Stimulated activated CD4-positive, alpha-beta T cell treated with anti-CD3 and anti-CD28 coated beads, Interleukin-2, amount 100 ng/mL, for 4 hours (primary cell): ENCODE measurements at places on chromosomes 2 and 18.

DNA sequence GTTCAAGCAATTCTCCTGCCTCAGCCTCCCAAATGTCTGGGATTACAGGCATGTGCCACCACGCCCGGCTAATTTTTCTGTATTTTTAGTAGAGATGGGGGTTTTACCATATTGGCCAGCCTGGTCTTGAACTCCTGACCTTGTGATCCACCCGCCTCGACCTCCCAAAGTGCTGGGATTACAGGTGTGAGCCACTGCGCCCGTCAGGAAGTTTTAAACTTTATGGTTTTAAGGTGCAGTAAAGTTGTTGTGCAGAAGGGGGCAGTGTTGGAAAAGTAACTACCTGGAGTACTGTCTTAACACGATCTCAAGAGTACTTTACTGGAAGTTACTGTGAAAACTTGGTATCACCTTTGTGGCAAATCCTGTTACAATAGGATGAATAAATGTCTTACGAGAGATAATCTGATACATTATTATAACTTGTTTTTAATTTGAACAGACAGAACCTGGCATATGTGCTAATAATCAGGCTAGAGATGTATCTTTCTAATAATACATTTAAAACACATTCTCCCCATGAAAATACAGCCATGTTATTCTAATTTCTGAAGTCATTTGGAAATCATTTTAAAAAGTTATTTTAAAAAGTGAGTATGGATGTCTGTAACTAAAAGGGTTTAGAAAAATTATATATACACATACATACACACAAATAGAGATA lies 10.8 kb downstream of the SPDYA start:
- DNase-seq = peak; percentile 53

GRCh38 chr2:217467331-217467730 lies 535.5 kb downstream of the TNS1 start:
- DNase-seq = no peak

GRCh38 chr2:9703085-9703678 lies 72.4 kb upstream of the YWHAQ start:
- peak; percentile 66 for DNase-seq

- no peak for DNase-seq
These were observed 14.0 kb upstream of the MCFD2 start for GRCh38 chr2:46929612-46930011.

GRCh38 chr2:38808677-38809076 lies 30.7 kb downstream of the GEMIN6 start:
- no peak for DNase-seq

- DNase-seq = no peak
These were observed 616.7 kb upstream of the REG3G start for GRCh38 chr2:78408795-78409118.

DNA sequence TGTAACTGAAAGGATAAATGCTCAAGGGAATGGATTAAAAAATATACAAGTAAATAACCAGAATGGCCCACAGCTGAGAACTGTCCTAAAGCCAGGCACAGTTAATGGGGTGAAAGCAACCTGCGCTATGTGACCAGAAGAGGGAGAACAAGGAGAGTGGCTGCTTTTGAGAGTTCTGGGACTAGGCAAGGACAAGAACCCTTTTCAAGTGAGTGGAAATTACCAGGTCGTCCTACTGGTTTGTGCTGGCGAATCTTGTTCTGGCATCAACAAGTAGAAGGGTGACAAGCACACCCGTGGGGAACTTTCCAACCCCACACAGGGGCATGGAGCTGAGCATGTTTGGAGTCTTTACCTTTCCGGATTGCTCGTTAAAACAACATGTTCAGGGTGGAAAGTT lies 82.8 kb downstream of the TMEM17 start:
- DNase-seq = no peak

DNA sequence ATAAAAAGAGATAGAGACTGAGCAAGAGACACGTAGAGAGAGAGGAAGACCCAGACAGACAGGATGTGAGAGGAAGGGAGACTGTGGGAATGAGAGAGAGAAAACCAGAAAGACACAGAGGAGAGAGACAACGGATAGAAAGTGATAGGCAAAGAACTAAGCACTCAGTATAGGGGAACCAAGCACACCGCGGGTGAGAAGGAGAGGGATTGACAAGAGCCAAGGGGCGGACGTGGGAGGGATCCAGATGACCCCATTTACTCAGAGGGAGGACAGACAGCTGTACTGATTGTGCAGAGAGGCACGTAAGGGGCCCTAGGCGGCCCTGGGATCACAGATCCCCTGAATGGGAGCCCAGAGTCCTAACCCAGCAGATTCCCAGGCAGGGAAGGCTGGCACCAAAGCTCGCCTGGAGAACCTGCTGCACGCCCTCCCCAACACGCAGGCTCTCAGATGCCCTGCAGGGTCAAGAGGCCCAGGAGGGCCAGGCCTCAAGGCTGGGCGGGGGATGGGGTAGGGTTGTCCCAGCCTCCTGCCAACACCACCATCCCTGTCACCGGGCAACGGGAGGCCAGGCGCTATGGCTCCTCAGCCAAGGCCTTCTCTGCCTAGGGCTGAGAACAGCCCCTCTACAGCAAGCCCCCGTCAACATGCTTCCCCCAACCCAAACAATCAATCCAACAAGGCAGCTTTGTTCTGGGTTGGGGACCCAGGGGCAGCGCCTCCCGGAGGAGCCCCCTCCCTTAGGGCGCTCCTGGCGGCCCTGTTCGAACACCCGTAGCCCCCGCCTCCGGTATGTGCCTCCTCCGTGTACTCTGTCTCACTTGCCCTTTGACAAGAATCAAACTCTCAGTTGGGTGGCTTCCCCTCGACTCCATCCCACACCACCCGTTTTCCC lies 579 bp downstream of the LOXL3 start:
- no peak for DNase-seq

DNA sequence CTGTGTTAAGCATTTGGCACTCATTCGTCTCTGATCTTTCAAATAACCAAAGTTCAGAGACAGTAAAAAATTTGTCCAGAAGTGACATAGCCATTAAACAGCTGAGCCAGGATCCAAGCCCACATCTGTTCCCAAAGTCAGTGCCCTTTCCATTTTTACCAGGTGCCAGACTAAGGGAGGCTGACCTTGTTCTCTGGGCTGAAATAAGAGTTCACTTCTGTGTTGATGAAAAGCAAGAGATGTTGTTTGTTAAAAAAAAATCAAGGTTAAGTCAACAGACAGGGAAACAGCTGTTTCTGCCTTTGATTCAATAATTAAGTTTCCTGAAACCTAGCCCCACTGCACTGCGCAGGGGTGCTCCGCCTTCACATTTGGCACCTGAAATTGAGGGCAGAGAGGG lies 117.1 kb downstream of the PRKRA start:
- DNase-seq = no peak

DNA sequence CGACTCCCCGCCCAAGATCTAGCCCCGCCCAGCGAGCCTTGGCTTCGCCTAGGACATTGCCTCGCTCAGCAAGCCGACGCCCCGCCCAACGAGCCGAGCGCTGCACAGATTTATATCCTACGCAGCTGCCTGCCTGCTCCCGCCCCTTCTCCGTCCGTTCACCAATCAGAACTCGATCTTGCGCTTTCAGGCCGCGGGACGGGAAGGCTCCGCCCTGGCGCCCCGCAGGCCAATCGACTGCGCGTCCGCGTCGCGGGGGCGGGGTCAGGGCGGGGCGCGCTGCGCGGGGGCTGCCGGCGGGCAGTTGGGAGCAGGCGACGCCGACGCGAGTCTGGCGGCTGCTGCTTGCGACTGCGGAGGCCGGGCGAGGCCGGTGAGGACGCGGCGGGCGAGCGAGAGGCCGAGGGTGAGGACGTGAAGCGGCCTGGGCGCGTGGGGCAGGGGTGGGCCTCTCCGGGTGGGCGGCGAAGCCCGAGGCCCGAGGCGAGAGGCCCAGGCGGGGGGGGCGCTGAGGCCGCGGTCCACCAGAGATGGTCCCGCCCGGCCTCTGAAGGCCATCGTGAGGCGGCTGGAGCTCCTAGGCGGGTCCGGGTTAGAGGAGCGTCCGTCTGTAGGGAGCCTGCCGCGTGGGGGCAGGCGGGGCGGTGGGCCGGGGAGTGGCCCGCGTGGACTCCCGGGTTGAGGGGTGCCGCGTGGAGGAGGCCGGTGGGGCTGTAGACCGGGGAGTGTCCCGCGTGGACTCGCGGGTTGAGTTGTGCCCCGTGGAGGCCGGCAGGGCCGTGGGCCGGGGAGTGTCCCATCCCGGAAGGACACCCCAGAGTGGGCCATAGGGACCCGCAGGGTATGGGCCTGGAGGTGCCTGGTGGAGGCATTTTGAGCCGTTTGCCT lies at the start of gene FARP2:
FARP2 (plus strand) TSS at position 303 of the 888 bp plus-strand sequence. CDS start 16,823 bp downstream, outside the sequence.
- DNase-seq = peak; percentile 98

DNA sequence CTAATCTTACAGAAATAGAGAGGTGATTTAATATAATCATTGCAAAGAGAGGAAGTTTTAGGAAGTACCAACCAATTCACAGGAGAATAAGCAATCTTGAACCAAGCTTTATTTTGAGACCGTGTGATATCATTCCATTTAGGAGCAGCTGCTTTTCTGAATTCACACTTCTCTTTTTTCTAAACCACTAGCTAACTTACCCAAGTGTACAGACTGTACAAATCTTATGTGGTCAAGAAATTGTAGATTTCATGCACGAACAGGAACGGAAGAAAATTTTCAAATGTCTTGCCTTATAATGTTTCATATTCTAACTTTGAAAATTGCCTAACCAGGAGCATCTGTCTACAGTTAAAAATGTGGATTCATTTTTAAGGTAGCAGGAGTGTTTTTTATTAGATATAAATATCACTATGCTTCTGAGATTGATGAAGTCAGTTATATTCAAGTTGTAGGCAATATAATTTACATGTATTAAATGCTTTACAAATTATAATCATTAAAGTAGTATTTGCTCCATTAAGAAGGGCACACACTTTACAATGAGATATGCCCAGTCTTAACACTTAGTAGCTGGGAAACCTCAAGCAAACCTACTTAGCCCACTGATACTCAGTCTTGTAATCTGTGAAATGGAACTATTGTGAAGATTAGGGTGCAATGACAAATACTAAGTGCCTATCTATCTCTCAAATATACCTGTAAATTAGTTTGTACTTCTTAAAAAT lies 302.2 kb upstream of the STON1 start:
- DNase-seq = no peak

GRCh38 chr2:160731415-160731814 lies 237.8 kb upstream of the RBMS1 start:
- no peak for DNase-seq

- DNase-seq = no peak
These were observed 140.7 kb downstream of the LDLRAD4 start for GRCh38 chr18:13359210-13359609.

DNA sequence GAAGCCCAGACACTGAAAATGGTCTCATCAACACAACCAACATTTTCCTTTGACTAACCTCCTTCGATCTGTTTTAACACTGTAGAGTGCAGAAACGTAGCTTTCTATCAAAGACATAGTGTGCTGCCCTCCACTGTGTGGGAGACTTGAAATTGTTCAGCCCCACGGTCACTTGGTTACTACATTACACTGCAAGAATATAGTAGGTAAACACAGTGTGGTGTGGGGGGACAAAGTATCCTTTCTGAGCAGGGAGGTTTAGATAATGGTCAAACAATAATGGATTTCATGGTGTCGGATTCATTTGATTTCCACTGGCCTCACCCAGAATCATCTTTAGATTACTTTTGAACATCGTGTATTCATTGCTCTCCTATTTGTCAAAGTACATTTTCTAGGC lies 181.0 kb downstream of the ERBB4 start:
- no peak for DNase-seq

- no peak for DNase-seq
These were observed 10.5 kb upstream of the DSG2 start for GRCh38 chr18:31487246-31488015.

DNA sequence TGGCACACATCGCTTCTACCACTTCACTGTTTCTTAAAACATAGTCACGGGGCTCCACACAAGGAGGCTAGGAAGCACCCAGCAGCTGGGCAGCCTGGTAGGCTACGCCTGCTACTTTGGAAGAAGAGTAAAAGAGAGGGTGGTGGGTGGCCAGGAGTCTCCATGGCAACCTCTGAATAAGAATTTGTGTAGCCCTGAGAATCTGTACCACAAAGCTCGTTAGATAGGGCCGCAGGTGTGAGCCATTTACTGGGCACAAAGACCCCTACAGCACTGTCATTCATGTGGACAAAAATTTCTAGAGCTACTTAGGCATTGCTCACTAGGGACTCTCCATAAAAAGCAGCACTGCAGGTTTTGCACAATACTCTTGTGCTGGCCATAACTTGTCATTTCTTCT lies 166.4 kb upstream of the MSH6 start:
- no peak for DNase-seq

DNA sequence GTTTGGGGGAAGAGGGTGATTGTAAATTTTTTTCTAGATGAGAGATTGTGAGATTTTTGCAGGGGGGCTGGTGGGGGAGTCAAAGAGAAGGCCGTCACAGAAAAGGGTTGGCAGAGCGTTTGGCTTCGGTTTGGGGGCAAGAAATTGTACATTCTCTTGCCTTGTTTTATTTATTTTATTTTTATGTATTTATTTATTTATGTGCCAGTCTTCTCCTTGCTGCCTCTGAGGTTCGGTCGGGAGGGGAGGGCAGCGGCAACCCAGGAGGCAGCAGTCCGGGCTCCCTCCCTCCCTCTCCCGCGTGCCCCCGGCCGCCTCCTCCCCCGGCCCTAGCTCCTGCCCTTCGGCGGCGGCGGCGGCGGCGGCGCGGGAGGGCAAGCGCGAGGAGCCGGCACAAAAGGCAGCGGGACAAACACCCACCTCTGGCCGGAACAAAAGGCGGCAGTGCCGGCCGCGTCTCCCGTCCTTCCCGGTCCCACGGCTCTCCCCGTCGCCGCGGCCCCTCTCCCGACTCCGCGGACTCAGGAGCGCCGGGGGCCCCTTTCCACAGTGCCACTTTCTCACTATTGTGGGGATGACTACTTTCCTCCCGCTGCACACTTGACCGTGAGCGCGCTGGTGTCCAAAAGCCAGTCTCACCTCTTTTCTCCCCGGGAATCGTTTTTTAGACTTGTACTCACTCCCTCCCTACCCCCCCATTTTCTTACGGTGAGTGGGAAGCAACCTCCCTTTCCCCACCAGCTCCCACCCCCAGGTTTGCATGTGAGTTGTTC lies 1.2 kb downstream of the BCL11A start:
- no peak for DNase-seq

DNA sequence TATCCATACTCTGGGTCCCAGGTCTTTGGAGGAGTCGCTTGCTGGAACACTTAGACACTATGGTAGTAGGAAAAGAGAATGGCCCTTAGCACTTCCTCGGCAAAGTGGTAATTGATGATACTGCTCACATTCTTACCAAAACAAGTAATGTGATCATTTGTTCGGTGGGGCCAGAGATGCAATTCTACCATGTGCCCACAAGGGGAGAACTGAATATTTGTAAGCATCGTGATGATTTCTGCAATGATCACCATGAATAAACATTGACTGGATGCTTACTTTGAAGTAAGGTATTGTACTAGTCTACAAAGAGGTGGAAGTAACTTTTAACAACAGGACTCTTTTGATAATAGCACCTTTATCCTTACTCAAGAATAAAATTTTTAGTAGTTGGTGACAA lies 109.7 kb downstream of the CD8B2 start:
- no peak for DNase-seq
